ENCODE measurements at places on chromosomes 6 and 20. TPM values are rescaled to one million over a fixed set of nuclear protein-coding genes. Genes with fewer than 3 reads are reported as not detected.

GRCh38 chr6:162198925-162199324, 528.6 kb downstream of the PRKN start:
- DNase-seq: no peak

GRCh38 chr20:40770564-40771307, 81.7 kb upstream of the MAFB start:
- no peak for DNase-seq

GRCh38 chr20:11311659-11312224, 606.0 kb upstream of the BTBD3 start:
- DNase-seq: no peak

GRCh38 chr20:19779634-19780033, 21.6 kb downstream of the RIN2 start:
- DNase-seq: no peak

The CCNC gene
- total RNA-seq: 48.4 TPM

Data from uterus (tissue), 4 donors.